ENCODE measurements at places on chromosomes 11 and 22. TPM values are rescaled to one million over a fixed set of nuclear protein-coding genes. Genes with fewer than 3 reads are reported as not detected.

The THYN1 gene
- 16.9 TPM for total RNA-seq

The SAA4 gene
- not detected for total RNA-seq

The SAA2 gene
- total RNA-seq: not detected

The PRG2 gene
- total RNA-seq: not detected

The SOX6 gene
- total RNA-seq: not detected

The HBD gene
- not detected for total RNA-seq

The APOA5 gene
- not detected for total RNA-seq

The MS4A4A gene
- not detected for total RNA-seq

The APOBEC3A gene
- not detected for total RNA-seq

The NPTXR gene
- 16.4 TPM for total RNA-seq

The LMO2 gene
- total RNA-seq: 0.44 TPM

The TMPRSS4 gene
- not detected for total RNA-seq

The MDK gene
- total RNA-seq: 18.2 TPM

The FGF19 gene
- 0.08 TPM for total RNA-seq

The CD3G gene
- total RNA-seq: not detected

The BEST1 gene
- total RNA-seq: 4.6 TPM

The NLRP14 gene
- total RNA-seq: not detected

The HEPACAM gene
- not detected for total RNA-seq

The USP2 gene
- total RNA-seq: 0.34 TPM

The UPK2 gene
- total RNA-seq: 0.53 TPM

The DDTL gene
- 1.8 TPM for total RNA-seq

The PDGFB gene
- total RNA-seq: 4.5 TPM

The MGAT3 gene
- 0.36 TPM for total RNA-seq

The BACE1 gene
- total RNA-seq: 9.7 TPM

The NEFH gene
- 0.05 TPM for total RNA-seq

The OR2D3 gene
- not detected for total RNA-seq

The EPS8L2 gene
- 111 TPM for total RNA-seq

The SLC22A25 gene
- not detected for total RNA-seq

The TMEM191C gene
- 1.0 TPM for total RNA-seq

The MFRP gene
- not detected for total RNA-seq

The OLFML1 gene
- total RNA-seq: not detected

The TYR gene
- not detected for total RNA-seq

The RAC2 gene
- total RNA-seq: 0.14 TPM

The ISX gene
- total RNA-seq: not detected

The GGTLC2 gene
- total RNA-seq: not detected

The OR2AT4 gene
- total RNA-seq: 0.01 TPM

The GLYATL2 gene
- not detected for total RNA-seq

The CNIH2 gene
- total RNA-seq: 1.1 TPM

The ANKRD49 gene
- 6.5 TPM for total RNA-seq

The KRTAP5-11 gene
- not detected for total RNA-seq

The FAM111B gene
- total RNA-seq: 7.6 TPM

The RTN4RL2 gene
- 106 TPM for total RNA-seq

The NCF4 gene
- total RNA-seq: not detected

The ANO1 gene
- 1.1 TPM for total RNA-seq

The LGR4 gene
- 52.4 TPM for total RNA-seq

The OR51B5 gene
- total RNA-seq: not detected

The PIM3 gene
- 36.8 TPM for total RNA-seq

The TRIM22 gene
- 0.42 TPM for total RNA-seq

The LRRC56 gene
- 0.40 TPM for total RNA-seq

The SLC17A6 gene
- total RNA-seq: not detected

The FOSL1 gene
- total RNA-seq: 176 TPM

The HBB gene
- total RNA-seq: not detected

The SPTY2D1 gene
- 23.0 TPM for total RNA-seq

The MUC6 gene
- 0.01 TPM for total RNA-seq

The OSM gene
- not detected for total RNA-seq

The LMNTD2 gene
- 2.1 TPM for total RNA-seq

The ATP6V1E1 gene
- 110 TPM for total RNA-seq
